ENCODE measurements at places on chromosomes 7 and 10.
A peak's percentile ranks its signal among the peaks of the same experiment; 100 is the strongest.

DNA sequence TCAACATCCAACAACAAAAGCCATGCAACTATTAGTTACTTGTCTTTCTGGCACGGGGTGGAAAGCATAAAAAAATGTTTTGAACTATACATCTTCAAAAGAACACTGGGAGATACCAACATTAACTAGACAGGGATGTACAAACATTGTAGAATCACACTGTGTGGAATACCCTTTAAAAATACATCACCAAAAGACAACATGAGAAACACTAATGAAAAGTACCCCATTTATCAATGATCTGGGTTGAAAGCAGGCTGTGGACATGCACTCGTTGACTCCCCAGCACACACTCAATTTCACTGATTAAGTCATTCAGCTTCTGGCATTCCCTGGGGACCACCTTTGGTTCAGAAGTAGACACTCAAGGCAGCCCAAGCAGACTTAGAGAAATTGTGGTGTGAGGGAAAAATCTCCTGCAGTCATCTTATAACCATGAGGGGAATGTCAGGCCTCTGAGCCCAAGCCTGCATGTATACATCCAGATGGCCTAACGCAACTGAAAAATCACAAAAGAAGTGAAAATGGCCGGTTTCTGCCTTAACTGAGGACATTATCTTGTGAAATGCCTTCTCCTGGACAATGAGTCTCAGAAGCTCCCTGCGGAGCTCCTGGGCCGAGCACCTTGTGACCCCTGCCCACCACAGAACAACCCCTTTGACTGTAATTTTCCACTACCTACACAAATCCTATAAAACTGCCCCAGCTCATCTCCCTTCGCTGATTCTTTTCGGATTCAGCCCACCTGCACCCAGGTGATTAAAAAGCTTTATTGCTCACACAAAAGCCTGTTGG, 53.0 kb downstream of the CACUL1 start:
- no peak for DNase-seq

GRCh38 chr10:91758303-91759146, 39.7 kb upstream of the TNKS2 start:
- no peak for DNase-seq

DNA sequence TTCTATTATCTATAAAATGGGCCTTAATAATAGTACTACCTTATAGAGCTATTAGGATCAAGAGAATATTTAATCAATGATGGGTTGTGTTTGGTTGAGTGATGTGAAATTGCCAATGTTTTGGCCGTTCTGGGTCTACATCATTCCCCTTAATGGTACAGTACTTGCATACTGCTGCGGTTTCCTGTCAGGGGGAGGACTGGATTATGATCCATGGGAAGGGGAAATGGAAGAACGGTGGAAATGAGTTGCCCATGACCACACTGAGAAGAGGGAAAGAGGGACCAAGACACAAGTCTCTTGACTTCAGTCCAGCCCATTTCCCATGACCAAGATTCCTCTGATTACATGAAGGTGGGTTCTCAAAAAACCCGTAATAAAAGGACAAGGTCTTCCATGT, 999 bp upstream of the MRPS24 start:
- DNase-seq, result no peak

DNA sequence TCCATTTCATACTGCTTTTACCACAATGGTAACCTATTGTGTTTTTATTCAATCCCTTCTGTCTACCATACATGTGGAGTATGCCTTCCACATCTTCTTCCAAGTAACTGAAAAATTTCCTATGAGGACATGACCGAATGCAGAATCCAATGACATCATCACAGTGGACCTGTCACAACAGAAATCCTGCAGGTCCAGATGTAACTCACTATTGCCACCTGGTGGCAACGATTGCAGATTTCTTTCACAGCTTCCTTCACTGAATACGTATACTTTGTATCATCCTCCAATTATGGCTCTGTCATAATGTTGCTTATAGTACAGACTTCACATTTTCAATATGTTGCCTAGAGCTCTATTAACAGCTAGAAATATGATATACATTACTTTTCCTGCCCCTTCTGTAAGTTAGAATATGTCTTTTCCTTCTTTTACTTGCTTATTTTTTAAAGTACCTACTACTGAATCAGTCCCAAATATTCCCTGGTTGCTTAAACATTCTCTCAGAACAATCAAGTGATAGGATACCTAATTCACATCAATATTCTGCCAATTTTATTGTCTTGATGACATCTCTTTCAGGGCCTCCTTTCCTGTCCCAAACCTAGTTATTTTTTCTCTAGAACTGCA, 45.4 kb downstream of the SLC13A1 start:
- peak; percentile 57 for DNase-seq

GRCh38 chr7:95396136-95397032, at the start of gene PON3:
Gene PON3, minus strand, starts transcription at chr7:95396375. Its CDS starts 25 bp downstream, at chr7:95396350.
- DNase-seq, result no peak

DNA sequence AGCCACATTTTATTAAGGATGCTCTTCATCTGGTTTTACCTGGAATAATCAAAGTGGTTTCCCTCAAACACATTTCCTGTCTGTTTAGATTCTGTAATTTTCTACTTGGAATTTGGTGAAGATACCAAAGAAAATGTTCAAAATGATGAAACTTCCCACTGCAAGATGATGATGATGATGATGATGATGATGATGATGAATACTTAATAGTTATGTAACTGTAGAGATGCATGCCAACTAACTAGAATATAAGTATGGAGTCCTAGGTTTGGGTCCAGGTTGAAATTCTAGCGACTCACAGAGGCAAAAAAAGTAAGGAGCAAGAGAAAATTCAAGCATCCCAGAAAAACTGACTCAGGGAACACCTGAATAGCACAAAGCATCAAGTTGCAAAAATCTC, 104.0 kb upstream of the KIAA1217 start:
- no peak for DNase-seq

DNA sequence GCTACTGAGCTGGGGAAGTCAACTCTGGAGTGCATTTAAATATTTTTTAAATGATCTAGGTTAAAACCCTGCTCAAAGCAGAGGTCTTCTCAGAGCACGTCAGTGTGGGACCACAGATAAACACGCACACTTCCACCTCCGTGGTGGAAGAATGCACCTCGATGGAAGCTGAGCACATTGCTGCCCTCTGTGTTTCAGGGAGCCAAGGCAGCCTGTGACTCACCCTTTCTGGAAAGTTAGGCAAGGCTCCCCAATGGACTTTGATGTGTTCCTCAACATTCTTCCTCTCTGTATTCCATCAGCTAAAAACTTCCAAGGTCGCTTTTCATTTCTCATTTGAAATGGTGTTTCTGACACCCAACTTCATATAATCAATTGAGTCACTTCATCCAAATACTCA, 170.8 kb upstream of the KMT2E start:
- no peak for DNase-seq

- DNase-seq, result no peak
Measured at GRCh38 chr10:77836299-77836820, 90.2 kb downstream of the DLG5 start.

DNA sequence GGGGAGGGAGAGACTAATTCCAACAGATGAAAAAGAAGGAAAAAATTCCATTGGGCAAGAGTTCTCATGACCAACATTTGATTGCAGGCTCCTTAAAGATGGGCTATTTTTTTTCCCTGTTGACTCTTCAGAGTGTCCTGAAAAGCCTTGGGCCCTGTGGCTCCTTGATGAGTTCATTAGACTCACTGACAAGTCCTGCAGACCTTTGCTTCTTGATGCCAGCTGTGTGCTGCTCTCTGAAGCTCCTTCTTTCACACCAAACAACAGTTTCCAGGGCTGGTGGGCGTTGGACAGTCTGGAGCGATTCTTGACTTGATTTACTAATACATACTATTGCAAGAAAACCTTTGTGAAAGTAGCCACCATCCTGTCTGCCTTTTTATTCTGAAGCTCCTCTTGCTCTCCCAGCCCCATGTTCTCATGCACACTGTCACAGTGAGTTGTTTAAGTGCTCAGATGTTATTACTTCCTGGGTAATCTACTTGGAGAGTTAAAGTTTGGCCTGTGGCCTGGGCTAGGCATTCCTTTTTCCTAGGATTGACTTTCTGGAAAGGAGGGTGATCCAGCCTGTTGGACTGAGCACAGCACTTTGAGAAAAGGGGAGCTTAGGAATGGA, 250.3 kb downstream of the PTEN start:
- DNase-seq, result no peak

GRCh38 chr7:27212497-27213432, 12.9 kb upstream of the HOXA13 start:
- DNase-seq, result no peak

DNA sequence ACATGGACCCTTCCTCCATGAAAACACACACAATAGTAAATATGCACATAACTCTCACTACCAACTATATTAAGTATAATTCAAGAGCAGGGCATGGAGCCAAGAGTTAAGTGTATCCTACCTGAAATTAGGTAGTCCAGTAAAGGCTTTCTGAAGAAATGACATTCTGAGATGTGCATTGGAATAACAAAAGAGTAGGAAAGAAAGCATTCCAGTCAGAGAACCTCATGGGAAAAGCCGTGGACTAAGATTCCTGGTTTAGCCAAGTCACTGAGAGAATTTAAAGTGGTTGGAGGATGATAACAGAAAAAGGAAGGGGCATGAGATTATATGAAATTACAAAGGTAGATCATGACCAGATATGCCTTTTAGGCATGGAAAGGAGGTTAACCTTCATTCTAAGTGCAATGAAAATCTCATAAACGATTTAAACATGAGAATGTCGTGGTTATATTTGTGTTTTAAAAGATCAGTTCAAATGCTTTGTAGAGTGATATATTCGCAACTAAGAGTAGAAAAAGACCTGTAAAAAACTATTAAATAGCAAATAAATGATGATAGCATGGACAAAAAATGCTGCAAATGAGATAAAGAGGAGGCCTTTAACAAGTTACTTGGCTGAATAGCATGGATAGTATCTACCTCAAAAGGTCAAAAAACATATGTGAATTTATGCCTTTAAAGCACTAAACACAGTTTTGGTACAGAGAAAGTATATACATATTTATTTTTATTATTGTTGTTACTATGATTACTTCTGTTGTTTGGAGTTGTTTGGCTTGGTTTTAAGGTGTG, 767.4 kb upstream of the GHITM start:
- no peak for DNase-seq

DNA sequence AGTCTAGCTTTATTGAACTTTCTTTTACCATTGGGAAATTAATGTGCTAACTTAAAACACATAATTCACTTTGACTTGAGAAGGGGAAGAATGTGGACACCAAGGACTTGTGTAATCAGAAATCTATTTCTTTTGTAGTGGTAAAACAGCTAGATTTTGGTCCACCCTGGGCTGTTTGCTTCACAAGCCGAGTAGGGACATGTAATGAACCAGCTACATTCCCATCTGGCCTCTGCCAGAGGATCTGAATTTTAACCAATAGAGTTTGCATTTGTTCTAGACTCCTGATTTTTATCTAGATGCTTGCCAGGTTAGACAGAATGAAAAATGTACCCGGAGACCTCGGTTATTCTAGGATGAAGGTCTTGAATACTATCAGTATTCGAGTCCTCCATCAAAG, 1.9 kb downstream of the CACNB2 start:
- DNase-seq, result no peak

DNA sequence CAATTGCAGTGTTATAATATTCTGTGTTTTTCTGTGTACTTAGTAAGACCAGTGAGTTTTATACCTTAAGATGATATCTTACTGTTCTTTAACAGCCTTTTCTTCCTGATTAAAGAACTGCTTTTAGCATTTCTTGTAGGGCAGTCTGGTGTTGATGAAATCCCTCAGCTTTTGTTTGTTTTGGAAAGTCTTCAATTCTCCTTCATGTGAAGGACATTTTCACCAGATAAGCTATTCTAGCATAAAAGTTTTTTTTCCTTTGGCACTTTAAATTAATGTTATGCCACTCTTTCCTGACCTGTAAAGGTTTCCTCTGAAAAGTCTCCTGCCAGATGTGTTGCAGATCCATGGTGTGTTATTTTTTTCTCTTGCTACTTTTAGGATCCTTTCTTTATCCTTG, 1059.8 kb downstream of the LRMDA start:
- no peak for DNase-seq

GRCh38 chr10:2980791-2981360, 86.5 kb upstream of the PFKP start:
- no peak for DNase-seq

- no peak for DNase-seq
Measured at GRCh38 chr7:156071612-156072011, 259.3 kb upstream of the SHH start.

DNA sequence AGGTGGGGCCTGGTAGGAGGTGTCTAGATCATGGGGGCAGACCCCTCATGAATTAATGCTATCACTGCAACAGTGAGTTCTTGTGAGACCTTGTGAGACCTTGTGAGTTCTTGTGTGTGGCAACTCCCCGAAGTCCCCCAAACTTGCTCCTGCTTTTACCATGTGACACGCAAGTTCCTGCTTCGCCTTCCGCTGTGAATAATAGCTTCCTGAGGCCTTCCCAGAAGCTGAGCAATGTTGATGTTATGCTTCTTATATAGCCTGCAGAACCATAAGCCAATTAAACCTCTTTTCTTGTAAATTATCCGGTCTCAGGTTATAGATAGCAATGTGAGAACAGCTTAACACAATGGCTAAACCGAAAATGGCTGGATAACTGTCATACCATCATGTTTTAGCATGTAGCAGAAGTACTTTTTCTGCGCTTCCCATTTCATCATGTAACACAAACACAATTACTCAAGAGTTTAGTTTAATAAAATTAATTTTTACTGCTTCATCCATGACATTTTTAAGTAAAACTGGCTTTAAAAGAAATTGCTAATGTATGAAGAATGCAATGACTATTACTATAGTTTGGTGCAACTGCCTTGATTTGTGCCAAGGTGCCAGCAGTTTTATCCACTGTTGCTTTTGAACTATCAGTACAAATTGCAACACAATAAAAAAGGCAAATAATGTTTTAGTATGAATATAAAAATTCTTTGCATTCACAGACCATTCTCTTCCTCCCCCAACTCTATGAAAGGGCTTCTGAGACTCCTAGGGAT, 87.7 kb upstream of the TMEM168 start:
- DNase-seq, result no peak

DNA sequence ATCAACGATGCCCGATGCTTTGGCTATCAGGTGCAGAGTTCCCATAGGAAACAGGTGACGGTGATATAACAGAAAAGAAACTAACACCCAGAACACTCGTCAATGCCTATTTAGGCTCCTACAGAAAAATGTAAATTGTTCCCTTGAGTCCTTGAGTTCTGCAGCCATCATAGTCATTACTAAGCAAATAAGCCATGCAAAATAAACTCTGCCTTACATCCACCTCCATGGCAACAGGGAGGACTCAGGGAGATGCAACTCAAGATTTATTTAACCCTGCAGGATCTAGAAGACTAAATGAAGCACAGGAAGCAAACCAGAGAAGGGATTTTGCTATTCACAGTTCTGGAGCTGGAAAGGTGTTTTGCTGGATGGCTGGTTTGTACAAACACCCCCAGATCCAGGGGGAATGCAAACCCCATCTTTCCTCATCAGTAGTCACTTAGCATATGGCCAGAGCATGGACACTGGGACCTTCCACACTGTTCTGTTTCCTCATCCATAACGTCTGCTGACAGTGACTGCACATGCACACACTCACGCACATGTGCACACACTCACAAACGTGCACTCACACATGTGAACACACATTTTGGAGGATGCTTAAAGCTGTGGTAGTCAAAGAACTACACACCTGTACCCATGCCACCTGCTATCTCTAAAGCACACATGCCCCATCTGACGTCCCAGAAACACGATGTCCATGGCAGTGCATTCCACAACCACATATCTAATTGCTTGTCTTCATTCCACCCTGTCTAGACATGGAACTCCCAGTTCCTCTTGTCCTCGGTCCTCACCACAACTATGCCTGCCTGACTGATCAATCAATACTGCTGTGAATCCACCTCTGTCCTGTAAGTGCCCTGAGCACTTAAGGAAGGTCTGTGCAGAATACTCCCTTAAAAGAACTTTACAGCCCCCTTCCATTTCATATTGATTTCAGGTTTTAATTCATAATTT, 178.2 kb downstream of the COBL start:
- DNase-seq, result no peak

Data from substantia nigra (tissue), 51 donors.